ENCODE measurements at places on chromosomes 4 and X.

GRCh38 chr4:4610672-4611071 is 68.8 kb upstream of the STX18 start:
- DNase-seq, result no peak

DNA sequence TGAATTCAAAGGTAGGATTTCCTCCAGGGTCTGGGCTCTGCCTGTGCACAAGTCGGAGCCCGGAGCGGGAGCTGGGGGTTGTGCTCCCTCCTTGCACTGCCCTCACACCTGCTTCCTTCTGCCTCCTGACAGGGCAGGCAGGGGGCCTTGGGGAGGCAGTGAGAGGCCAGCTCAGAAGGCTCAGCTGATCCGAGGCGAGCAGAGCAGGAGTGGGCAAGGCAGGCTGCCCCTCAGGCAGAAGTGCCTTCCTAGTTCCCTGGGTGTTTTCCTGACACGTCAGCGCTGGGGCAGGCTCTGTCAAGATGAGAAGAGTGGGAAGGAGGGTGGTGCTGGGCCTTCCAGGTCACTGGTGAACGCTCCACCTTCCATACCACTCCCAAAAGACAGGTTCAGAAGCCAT is 5.5 kb upstream of the IRAK1 start:
- DNase-seq, result no peak

GRCh38 chr4:169024762-169025161 is 14.7 kb upstream of the CBR4 start:
- no peak for DNase-seq

DNA sequence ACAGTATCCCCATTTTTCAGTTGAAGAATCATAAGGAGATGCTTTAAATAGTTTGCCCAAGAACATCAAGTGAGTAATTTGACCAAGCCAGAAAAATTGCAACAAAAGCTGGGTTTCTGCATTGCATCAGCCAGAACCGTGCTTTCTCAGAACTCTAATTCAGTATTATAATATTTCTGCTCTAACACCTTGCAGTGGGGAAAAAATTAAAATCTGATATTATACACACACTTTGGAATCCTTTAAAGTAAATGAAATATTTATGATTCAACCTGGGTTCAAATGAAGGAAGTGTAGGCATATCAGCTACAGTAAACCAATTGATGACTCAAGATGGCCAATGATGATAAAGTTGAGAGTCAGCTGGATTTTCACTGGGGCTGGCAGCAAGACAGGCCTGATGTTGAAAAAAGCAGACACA is 387.6 kb upstream of the ZFP42 start:
- no peak for DNase-seq

GRCh38 chr4:8133897-8134563 is 24.6 kb downstream of the ABLIM2 start:
- no peak for DNase-seq

DNA sequence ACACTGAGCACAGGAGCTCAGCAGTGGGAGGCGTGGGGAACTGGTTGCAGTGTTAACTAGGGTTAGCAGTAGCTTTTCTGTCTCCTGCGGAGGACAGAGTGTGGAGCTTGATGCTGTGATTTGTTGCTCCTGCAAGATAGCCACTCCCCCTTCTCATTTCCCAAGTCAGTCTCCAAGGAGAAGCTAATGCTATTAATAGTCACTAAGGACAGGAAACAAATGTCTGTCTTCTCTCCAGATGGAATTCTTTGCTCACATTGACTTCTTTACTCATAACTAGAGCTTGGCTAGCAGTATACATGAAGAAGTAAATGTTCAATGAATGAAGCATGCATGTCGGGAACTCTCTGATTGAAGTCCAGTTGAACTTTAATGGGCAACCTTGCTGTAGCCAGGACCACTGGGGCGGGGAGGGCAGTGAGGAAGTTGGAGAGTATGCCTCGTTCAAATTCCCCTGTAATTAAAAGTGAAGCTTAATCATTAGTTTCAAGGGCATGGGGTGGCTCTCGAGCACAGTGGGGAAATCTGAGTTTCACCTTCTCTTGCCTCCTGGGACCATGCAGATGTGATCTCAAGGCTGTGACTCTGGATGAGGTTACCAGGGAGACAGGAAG is 156.6 kb upstream of the SCML1 start:
- DNase-seq, result no peak

DNA sequence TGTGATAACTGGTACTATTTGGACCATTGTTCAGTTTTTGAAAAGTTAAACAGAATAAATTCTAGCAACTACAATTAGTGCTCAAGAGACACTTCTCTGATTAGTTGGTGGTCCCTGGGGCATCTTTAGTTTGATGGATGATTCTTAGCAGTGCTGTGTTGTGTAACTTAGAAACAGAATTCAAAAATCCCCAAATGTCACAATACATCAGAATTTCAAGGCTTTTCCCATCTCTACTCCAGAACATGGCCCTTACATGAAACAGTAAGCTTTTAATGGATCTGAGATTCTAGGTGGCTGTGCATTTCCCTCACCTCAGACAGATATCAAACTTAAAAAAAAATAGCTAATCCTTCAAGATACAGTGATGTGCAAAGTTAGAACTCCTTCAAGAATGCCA is 104.4 kb upstream of the CXCL13 start:
- no peak for DNase-seq

DNA sequence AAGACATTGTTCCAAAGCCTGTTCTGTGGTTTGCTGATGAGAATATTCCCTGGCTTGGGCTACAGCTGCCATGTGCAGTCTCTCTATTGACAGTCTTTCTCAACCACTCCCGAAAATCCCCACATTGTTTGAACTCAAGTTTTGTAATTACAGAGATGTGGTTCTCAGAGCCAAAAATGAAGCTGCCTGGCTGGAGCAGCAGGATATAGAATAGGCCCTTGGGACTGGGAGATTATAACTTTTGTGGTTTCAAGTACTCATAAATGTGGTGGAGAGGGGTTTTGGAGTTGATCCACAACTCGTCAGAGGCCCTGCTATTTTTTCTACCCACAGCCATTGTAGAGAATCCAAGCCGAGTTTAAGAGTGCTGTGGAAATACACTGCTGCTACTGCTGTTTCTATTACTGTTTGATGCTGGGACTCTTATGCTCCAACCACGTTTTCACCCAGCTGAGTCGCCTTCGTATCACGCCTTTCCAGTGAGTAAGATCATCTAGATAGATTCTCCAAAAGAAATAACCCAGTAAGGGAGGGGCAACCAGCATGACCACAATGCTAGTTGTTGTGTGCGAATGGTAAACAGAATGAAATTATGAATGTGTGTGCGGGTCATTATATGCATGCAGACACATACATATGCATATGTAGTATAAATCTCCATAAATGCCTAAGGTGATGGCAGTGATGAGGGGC is 57.1 kb upstream of the ATXN3L start:
- no peak for DNase-seq

- DNase-seq, result no peak
These were observed 12.0 kb downstream of the SPRY1 start for GRCh38 chr4:123408471-123409084.

GRCh38 chr4:165965503-165965902 is 92.5 kb downstream of the TLL1 start:
- DNase-seq, result no peak

DNA sequence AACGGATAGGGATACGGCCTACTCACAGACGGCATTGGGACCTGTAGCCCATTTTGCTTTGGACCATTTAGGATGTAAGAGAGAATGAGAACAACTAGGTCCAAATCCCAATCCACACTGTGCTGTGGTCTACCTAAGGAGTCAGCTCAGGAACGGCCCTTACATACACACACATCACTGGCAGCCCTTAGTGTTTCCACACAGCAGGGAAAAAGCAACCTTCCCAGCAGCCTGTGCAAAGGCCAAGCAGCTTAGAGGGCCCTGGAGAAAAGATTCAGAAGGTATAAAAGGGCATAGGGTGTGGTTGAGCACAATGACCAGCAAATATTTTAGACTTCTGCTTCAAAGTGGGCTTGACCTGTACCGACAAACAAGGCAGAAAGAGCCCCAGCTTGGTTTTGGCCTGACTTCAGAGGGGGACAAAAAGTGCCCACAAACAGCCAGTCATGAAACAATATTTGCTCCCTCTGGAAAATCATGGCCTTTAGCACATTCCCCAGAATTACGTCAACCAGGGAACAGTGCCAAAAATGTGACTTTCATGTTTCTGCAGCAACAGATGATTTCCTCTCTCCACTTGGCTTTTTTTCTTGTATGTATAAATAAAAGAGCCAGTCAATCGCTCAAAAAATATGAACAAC is 359.5 kb upstream of the FGF16 start:
- DNase-seq, result no peak

- no peak for DNase-seq
These were observed 1760.8 kb upstream of the PCDH10 start for GRCh38 chr4:131388277-131388676.

GRCh38 chrX:74523224-74523623 is 91.2 kb downstream of the RLIM start:
- DNase-seq, result no peak

GRCh38 chr4:1383728-1384591 is 22.3 kb downstream of the NKX1-1 start:
- DNase-seq, result no peak

DNA sequence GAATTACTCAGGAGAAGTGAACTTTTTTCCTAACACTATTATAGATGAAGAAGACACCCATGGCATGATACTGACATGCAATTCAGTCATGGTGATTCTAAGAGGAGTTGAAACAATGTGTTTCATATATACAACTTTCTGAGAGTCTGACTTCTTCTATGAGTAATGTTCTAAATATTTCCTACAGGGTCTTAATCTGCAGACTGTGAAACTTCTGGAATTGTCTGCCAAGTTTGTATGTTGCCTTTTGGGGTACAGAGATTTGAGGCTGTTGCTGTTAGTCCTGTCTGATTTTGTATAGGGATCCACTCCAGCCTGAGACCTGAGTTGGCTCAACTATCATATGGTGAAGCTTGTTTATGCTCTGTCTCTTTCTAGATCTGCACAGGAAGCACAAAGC is 160.6 kb upstream of the GATB start:
- DNase-seq, result no peak

- no peak for DNase-seq
These were observed 47.2 kb downstream of the SLC34A2 start for GRCh38 chr4:25702848-25703247.

DNA sequence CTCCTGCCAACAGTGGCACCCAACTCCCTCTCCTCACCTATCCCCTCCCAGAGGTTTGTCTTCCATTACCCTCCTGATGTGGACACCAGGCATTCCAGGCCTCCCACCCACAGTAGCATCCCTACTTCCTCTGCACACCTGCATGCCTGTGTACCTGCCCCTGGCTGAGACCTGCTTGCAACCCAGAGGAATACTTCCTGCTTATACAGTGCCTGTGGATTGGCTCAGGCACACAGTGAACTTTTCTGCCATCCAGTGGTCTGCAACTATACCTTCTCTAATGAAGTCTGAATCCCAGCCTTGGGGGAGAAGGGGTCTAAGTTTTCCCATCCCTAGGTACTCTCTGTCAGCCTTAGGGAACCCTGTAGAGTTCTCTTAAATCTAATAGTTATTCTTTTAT is 169.9 kb downstream of the IQCM start:
- DNase-seq, result no peak

- peak; percentile 14 for DNase-seq
These were observed 30.6 kb upstream of the IL9R start for GRCh38 chrX:155966876-155967275.

Data from vagina (tissue), 2 donors.